ENCODE measurements at places on chromosomes 3 and 15. TPM values are rescaled to one million over a fixed set of nuclear protein-coding genes. Genes with fewer than 3 reads are reported as not detected.

MKRN3 gene
- total RNA-seq: not detected

GOLGA6L10 gene
- total RNA-seq: 2.0 TPM

CCR8 gene
- total RNA-seq: 0.64 TPM

SLC28A1 gene
- not detected for total RNA-seq

TRIM59 gene
- total RNA-seq: 47.6 TPM

TEX264 gene
- 15.0 TPM for total RNA-seq

DNA sequence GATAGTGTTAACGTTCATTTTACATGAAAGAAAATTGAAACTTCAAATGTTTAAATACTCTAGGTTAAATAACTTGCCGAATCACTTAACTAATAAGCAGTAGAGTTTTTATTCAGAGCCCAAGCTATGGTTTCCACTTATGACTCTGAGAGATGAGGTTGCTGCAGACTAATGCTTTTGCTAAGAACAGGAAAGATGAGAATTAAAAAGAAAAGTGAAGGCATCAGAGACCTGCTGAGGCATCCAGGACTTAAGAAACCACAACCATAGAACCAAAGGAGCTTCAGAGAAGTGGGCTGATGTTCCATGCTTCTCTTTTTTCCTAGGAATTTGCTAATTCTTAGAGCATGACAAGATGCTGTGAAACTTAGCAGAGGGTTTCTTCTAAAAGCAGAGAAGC, 9.5 kb downstream of the HMG20A start:
- no peak overlapping the region for H3K4me3 ChIP-seq
- H3K4me1 ChIP-seq: no peaks in the 10 kb centered on the region
- DNase-seq: no peak
- no peaks in the 10 kb centered on the region for H3K36me3 ChIP-seq
- no peak overlapping the region for H3K27ac ChIP-seq

DNA sequence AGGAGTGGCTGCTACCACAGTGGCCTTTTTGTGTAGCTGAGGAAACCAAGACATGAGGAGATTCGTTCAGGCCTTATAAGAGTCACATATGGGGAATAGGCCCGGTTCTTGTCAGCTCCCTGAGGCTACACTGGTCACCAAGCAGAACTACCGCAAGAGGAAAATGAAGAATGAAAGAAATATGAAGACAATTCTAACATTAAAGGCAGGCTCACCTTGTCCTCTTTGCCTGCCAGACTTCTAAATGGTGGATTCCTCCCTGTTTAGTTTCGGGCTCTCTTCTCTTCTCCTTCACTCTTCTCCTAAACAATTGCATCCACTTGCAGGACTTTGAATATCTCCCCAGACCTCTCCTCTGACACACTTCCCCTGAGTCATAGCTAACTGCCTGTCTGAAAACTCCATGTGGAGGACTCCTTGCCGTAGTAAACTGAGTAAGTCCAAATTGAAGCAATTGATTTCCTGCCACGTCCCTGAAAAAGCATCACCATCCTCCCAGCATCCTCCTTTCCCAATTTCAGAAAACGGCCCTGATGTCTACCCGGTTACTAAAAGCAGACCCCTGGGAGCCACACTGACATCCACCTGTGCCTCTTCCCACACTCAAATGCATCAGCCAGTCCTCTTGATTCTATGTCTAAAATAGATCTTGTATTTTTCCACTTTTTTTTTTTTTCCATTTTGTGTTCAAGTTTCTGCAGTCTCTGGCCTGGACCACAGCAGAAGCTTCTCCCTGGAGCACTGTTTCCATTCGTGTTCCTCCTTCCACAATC, 30.3 kb upstream of the VEPH1 start:
- no peaks in the 10 kb centered on the region for H3K36me3 ChIP-seq
- H3K27me3 ChIP-seq: no peaks in the 10 kb centered on the region
- H3K4me1 ChIP-seq: no peaks in the 10 kb centered on the region
- H3K4me3 ChIP-seq: no peak overlapping the region
- H3K27ac ChIP-seq: no peak overlapping the region

DNA sequence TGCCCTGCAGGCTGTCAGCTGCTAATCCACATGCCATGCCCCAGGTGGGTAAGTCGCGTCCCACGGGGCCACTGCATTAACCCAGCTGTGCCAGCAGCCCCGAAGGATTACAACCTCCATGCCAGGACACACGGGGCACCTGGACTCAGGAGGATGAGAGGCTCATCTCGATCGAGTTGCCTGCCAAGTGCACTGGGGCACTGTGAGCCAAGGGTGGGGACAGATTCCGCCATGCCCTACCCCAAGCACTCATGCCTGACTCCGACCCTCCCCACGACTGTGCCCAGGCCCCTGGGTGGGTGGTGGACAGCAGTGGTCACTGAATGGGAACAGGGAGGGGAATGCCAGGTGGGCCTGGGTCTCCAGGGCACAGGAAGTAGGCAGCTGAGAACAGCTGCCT, 20.7 kb upstream of the SNRPA1 start:
- H3K36me3 ChIP-seq: no peaks in the 10 kb centered on the region
- H3K4me1 ChIP-seq: no peaks in the 10 kb centered on the region
- no peak overlapping the region for H3K27ac ChIP-seq
- no peak overlapping the region for H3K4me3 ChIP-seq
- H3K27me3 ChIP-seq: no peaks in the 10 kb centered on the region

- no peaks in the 10 kb centered on the region for H3K27me3 ChIP-seq
- no peaks in the 10 kb centered on the region for H3K4me1 ChIP-seq
- H3K4me3 ChIP-seq: no peak overlapping the region
These were observed 194.1 kb downstream of the KCNH8 start for GRCh38 chr3:19342389-19342788.

- H3K36me3 ChIP-seq: no peaks in the 10 kb centered on the region
- no peak for DNase-seq
- H3K4me1 ChIP-seq: no peaks in the 10 kb centered on the region
- no peak overlapping the region for H3K27ac ChIP-seq
These were observed 76.6 kb downstream of the EDEM1 start for GRCh38 chr3:5264093-5264600.

GRCh38 chr15:32956006-32956405, 238.2 kb downstream of the GREM1 start:
- DNase-seq: peak; percentile 42
- no peaks in the 10 kb centered on the region for H3K27me3 ChIP-seq
- H3K4me3 ChIP-seq: no peak overlapping the region
- peaks cover 6% of the 10 kb centered on the region for H3K4me1 ChIP-seq
- no peaks in the 10 kb centered on the region for H3K36me3 ChIP-seq

GRCh38 chr3:32630266-32630665, 54.7 kb upstream of the CNOT10 start:
- no peaks in the 10 kb centered on the region for H3K36me3 ChIP-seq
- no peaks in the 10 kb centered on the region for H3K4me1 ChIP-seq
- H3K4me3 ChIP-seq: no peak overlapping the region
- no peaks in the 10 kb centered on the region for H3K27me3 ChIP-seq
- H3K27ac ChIP-seq: no peak overlapping the region
- DNase-seq: no peak

- DNase-seq: no peak
- no peak overlapping the region for H3K4me3 ChIP-seq
- H3K27ac ChIP-seq: no peak overlapping the region
- H3K27me3 ChIP-seq: no peaks in the 10 kb centered on the region
- no peaks in the 10 kb centered on the region for H3K4me1 ChIP-seq
These were observed 291.2 kb downstream of the FAM43A start for GRCh38 chr3:194976874-194977273.

DNA sequence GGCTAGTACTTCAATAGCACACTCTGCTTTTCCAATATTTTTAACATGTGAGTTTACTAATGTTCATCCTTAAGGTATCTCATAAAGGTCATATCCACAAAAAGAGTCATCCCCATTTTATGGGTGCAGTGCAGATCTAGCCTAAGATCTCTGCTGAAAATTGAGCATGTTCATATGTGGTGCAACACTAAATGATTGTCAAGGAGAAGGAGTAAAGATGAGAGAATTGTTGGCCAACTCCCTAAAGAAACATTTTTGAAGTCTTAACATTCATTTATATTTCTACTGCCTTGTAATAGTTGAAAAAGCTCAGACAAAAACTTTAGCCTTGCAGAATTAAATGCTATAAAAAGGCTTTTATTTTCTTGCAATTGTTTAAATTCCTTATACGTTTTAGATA, 1159.6 kb downstream of the TBL1XR1 start:
- peaks cover 10% of the 10 kb centered on the region for H3K36me3 ChIP-seq
- H3K27me3 ChIP-seq: no peaks in the 10 kb centered on the region
- H3K4me1 ChIP-seq: 0 out of 2 replicates have a peak, but pooled peaks cover 2% of the 10 kb centered on the region
- no peak for DNase-seq
- no peak overlapping the region for H3K4me3 ChIP-seq
- H3K27ac ChIP-seq: no peak overlapping the region

GRCh38 chr15:69756440-69756839, 303.8 kb downstream of the RPLP1 start:
- no peak overlapping the region for H3K4me3 ChIP-seq
- no peak for DNase-seq
- H3K36me3 ChIP-seq: peaks cover 12% of the 10 kb centered on the region
- H3K4me1 ChIP-seq: peaks cover 4% of the 10 kb centered on the region

GRCh38 chr3:153951276-153951675, 169.9 kb upstream of the ARHGEF26 start:
- no peak overlapping the region for H3K27ac ChIP-seq
- no peak for DNase-seq
- no peaks in the 10 kb centered on the region for H3K27me3 ChIP-seq

DNA sequence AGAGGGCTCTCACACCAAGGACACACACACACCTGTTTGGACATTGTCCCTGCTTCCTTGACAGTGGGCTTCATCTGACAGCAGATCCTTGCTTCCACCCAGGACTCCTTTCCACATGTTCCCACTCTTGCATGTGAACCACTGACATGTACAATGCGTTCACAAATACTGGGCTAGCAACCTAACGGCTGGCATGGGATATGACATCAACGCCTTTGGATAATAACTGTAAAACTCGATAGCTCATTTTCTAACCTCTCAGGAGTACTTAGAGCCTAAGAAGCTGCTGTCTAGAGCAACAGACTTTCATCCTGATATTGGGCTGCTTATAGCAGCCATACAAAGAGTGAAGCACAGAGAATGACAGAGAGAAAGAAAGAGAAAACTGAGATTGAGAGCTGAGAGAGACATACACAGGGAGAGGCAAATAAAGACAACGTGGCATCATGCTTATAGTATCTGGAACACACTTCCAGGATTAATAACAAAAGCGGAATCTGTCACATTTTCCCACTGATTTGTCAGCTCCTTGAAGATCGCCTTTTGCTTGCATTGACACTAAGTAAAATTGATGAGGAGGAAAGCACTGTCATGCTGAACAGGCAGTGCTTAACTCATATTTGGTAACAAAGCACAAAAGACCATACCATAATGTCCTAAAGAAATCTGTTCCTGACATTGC, 1.7 kb downstream of the GUCA1C start:
- no peaks in the 10 kb centered on the region for H3K36me3 ChIP-seq
- H3K4me3 ChIP-seq: no peak overlapping the region
- no peaks in the 10 kb centered on the region for H3K4me1 ChIP-seq
- no peak for DNase-seq

- H3K4me3 ChIP-seq: no peak overlapping the region
- H3K27me3 ChIP-seq: no peaks in the 10 kb centered on the region
- no peak overlapping the region for H3K27ac ChIP-seq
- no peaks in the 10 kb centered on the region for H3K36me3 ChIP-seq
These were observed 60.5 kb upstream of the FGD5 start for GRCh38 chr3:14758297-14758696.

DNA sequence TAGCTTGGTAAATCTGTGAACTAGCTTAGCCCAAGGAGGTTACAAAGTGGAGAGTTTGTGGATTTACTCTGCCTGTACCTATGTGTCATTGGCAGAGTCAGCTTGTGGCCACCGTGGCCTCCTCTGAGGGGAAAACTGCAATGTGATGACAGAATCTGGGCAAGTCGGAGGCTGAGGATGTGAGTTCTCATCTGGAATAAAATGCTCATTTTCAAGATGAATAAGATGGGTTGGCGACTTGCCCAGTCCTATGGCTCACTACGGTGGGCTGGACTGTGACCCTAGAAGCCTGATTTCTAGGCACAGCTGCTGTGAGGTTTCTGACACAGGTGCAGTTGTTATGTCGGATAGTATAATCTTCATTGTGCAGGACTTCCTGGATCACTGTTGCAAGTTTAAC, 83.7 kb downstream of the ETV5 start:
- no peak overlapping the region for H3K27ac ChIP-seq
- H3K36me3 ChIP-seq: no peaks in the 10 kb centered on the region

- H3K27me3 ChIP-seq: no peaks in the 10 kb centered on the region
- no peaks in the 10 kb centered on the region for H3K36me3 ChIP-seq
- no peak overlapping the region for H3K4me3 ChIP-seq
- DNase-seq: no peak
- H3K4me1 ChIP-seq: no peaks in the 10 kb centered on the region
These were observed 22.3 kb upstream of the MUSTN1 start for GRCh38 chr3:52857133-52857532.

- no peak for DNase-seq
- H3K4me3 ChIP-seq: no peak overlapping the region
- no peaks in the 10 kb centered on the region for H3K4me1 ChIP-seq
- H3K36me3 ChIP-seq: no peaks in the 10 kb centered on the region
These were observed 247.3 kb upstream of the KCNH8 start for GRCh38 chr3:18900994-18901393.

GRCh38 chr3:78023257-78023656, 983.4 kb downstream of the ROBO2 start:
- no peaks in the 10 kb centered on the region for H3K4me1 ChIP-seq
- no peak for DNase-seq
- no peak overlapping the region for H3K4me3 ChIP-seq
- H3K27ac ChIP-seq: no peak overlapping the region
- no peaks in the 10 kb centered on the region for H3K27me3 ChIP-seq

- no peaks in the 10 kb centered on the region for H3K36me3 ChIP-seq
- no peak overlapping the region for H3K4me3 ChIP-seq
- peaks cover 12% of the 10 kb centered on the region for H3K27me3 ChIP-seq
These were observed 105.6 kb downstream of the FBLN2 start for GRCh38 chr3:13654330-13655060.

- H3K27me3 ChIP-seq: no peaks in the 10 kb centered on the region
- H3K27ac ChIP-seq: no peak overlapping the region
- no peak overlapping the region for H3K4me3 ChIP-seq
- no peak for DNase-seq
- H3K4me1 ChIP-seq: no peaks in the 10 kb centered on the region
These were observed 42.5 kb downstream of the ZMAT3 start for GRCh38 chr3:179029096-179029495.

DNA sequence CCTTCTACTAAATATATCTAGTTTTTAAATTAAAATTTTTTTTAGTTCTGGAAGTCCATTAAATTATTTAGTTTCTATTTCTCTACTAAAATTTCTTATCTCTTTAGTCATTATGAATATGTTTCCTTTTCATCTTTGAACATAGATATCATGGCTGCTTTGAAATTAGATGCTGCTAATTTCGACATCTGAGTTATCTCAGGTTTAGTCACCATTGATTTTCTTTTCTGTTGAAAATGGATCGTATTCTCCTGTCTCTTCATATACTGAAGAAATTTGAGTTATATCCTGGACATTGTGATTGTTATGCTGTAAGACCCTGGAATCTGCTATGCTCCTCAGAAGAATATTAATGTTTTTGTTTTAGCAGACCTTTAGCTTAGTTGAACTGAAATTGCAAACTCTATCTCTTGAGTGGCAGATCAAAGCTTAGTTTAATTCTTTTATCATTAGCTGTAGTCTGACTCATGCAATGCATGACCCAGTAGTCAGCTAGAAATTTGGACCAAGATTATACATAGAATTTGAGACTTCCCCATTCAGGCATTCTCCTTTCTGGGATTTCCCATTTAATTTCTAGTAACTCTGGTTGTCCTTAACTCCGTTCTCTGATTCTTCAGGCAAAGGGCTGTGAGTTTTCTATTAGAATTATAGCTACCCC, 439.8 kb upstream of the IL12A start:
- H3K4me3 ChIP-seq: no peak overlapping the region
- DNase-seq: no peak
- no peaks in the 10 kb centered on the region for H3K27me3 ChIP-seq
- H3K4me1 ChIP-seq: no peaks in the 10 kb centered on the region

All from H9 (cell line).